ENCODE measurements at places on chromosomes 3 and 15.

DNA sequence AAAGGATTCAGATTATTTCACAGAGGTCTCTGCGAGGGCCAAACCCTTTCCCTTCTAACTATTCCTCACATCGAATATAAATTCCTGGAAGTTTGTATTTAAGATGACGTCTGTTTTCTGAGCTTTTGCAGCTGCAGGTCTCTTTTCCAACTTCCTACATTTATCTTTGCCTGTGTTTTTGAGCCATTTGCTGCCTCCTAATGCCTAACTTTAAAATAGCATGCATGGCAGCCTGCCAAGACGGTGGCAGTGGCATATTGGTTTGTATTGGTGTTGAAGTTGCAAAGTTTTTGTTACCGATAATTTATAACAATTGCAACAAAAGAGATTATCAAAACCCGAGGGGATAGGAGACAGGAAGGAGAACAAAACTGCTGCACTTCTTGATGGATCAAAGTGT is 187.1 kb upstream of the DNAJC19 start:
- peak; percentile 1 for DNase-seq

DNA sequence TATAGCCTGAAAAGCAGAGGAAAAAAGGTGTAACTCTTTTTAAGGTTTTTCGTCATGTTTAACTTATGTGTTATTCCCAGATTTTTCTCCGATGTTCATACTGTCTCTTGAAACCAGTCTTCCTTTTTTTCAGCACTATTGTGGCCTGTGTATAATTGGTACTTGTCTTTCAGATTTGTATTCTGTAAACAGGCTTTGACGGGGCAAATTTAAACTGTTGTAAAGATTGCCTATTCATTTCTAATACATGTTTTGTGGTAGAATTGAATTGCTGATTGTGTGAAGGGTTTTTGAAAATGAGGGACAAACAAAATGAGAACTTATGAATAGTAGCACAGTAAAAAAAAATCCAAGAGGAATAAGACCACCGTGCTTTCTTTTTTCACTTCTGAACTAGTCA is 33.6 kb downstream of the AKAP13 start:
- DNase-seq = no peak

GRCh38 chr3:25478211-25478757 is 50.2 kb downstream of the RARB start:
- DNase-seq = no peak

DNA sequence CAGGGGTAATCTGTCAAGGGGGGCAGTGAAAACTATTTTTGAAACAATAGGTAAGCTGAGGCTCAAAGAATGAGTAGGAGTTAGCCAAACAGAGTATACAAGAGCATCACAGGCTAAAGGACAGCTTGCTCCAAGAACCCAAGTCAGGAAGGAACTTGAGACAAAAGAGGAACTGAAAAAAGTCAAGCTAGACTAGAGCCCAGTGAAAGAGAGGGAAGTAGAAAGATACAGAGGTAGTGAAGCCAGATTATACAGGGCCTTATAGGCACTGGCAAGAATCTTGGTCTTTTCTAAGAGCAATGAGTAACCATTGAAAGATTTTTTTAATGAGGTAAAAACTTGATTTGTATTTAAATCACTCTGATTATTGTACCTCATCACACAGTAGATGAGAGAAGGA is 69.9 kb downstream of the FILIP1L start:
- DNase-seq = no peak

GRCh38 chr3:134326126-134326525 is 48.1 kb downstream of the AMOTL2 start:
- DNase-seq = no peak

- DNase-seq = no peak
Observed at GRCh38 chr15:95832668-95833067, 497.8 kb upstream of the NR2F2 start.
